Esophagus squamous epithelium (tissue), 5 donors: ENCODE measurements at places on chromosomes 12 and 14. TPM values are rescaled to one million over a fixed set of nuclear protein-coding genes. Genes with fewer than 3 reads are reported as not detected.

DNA sequence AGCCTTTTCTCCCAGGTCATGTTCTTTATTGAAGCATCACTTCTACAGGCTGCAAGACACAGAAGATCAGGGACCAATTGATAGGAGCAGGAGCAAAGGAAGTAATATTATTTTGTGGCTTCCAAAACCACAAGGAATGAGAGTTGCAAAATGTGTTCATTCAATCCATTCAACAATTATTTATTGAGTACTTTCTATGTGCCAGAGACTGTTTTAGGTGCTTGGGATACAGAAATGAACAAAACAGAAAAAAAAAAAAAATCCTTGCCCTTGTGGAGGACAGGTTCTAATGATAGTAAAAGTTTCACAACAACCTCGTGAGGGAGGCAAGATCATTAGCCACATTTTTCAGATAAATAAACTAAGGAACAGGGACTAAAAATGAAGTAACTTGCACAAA is 20.1 kb upstream of the DACT1 start:
- no peak for DNase-seq

GRCh38 chr12:6020930-6021329 is 75.9 kb upstream of the ANO2 start:
- no peak for DNase-seq

DNA sequence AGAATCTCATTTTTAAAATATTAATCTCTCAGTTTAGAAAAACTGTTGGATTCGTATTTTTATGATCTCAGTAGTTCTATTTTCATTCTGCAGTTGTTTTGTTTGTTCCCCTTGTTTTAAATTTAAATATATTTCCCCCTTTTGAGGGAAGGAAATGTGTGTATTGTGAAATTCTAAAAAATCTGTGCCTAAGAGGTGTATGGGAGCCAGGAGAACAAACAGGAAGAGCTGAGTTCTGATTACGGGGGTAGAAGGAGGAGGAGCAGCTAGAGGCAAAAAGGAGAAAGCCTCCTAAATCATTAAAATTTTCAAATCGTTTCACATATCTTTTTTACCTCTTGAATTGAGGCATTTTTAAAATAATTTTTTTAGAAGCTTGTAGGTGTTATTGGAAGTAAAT is 2.3 kb downstream of the RDH12 start:
- DNase-seq, result no peak

DNA sequence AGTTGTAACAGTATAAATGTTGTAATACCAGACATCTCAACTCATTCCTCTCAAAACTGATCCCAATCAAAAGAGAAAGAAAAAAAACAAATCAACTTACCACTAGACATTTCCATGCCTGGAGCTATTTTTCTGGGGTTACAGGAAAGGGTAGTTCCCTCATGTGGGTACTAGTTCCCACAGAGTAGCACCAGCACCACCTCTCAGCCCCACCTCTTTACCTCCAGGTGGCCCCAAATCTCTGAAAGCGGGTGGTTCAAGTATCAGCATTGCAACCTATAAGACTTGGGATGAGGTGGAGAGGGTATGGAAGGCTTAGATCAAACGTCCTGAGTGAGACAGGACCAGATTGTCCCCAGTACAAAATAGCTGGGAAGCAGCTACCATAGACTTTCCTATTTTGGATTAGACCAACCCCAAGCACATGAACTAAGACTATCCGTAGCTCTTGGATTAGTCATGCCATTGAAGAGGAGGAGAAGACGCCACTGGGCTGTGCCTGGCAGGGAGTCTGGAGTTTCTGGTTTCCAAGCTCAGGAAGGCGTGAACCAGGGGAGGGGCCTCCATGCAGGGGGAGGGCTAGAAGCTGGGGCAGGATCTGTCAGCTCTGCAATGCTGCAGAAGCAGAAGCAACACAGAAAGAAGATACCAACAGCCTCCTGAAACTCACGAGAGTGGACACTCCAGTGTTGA is at the start of gene SLC39A2:
SLC39A2 (plus strand) TSS at position 620 of the 693 bp plus-strand sequence. CDS start 154 bp downstream, outside the sequence.
- DNase-seq, result no peak

DNA sequence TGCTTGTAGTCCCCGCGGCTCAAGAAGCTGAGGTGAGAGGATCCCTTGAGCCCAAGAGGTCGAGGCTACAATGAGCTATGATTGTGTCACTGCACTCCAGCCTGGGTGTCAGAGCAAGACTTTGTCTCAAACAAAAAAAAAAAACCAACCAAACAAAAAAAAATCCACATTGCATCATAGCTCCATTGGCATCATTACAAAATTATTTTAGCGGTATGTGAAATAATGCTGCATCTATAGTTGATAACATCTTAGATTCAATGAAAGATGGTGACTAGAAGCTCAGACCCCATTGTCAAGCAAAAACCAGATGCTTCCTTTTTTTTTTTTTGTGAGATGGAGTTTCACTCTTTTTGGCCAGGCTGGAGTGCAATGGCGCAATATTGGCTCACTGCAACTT is 14.8 kb upstream of the PTHLH start:
- DNase-seq, result no peak

DNA sequence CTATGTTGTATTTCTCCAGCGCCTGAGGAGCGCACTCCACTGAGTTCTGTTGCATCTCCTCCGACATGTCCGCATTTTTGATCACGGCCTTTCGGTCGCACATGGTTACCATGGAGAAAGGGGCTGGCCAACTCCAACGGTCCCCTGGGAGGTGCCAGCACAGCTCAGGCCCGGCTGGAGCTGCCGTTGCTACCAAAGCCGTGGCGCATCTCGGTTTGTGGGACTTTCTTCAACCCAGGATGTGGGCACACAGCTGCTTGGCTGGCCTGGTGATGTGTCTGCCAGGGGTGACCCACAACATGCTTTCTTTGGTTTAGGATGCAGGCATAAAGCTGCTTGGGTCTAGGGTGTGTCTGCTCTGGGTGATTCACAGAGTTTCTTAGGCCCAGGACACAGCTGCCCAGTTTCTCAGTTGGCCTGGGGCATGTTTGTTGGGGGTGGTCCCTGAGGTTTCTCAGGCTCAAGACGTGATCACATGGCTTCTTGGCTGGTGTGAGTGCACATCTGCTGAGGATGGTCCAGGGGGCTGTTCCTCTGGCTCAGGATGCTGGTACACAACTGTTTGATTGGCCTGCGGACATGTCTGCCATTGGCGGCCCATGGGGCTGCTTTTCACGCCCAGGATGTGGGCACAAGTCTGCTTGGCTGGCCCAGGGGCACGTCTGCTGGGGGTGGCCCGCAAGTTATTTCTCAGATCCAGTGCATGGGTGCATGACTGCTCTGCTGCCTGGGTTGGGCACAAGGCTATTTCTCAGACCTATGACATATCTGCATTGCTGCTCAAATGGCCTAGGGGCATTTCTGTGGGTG is 25.9 kb upstream of the GTF2A1 start:
- DNase-seq, result no peak

- DNase-seq, result no peak
These were observed 73.6 kb downstream of the TMTC1 start for GRCh38 chr12:29710104-29710503.

Gene HOXC13
- total RNA-seq, result 0.83 TPM

Gene TRIM9
- total RNA-seq, result 3.1 TPM
